ENCODE measurements at places on chromosomes 12 and 14.

- DNase-seq = no peak
Measured at GRCh38 chr12:59010118-59010517, 89.8 kb upstream of the LRIG3 start.

DNA sequence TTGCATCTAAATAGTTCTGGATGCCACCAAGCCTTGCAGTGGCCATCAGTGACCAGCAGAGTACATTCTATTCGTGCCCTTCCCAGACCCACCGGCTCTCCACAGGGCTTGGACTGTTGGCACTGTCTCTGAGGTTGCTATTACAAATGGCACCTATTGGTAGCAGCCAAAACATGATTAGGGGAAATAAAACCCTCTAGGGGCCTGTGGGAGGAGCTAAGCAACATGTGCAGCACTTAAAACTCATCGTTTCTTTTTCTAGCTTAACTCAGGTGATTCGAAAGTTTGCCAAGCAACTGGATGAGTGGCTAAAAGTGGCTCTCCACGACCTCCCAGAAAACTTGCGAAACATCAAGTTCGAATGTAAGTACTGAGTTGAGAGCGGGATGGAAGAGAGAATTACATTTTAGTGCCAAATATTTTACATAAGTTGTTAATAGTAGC lies 65.4 kb upstream of the RIC8B start:
- DNase-seq = no peak

DNA sequence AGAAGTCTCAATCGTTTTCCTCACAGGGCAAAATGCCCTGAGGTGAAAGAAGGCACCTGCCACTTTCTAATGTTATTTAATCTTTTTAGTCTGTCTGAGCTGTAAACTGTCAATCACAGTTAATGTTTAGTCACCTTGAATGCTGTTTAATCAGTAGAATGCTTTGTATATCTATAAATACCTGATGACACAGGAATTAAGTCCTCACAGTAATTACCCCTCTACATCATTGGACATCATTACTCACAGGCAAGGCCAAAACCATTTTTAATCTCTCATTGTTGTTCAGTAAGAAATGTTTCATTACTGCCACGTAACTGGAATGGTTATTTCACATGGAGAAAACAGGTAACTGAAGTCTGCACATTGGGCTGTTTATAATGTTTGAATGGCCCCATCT lies 178.8 kb downstream of the EXOC5 start:
- no peak for DNase-seq

DNA sequence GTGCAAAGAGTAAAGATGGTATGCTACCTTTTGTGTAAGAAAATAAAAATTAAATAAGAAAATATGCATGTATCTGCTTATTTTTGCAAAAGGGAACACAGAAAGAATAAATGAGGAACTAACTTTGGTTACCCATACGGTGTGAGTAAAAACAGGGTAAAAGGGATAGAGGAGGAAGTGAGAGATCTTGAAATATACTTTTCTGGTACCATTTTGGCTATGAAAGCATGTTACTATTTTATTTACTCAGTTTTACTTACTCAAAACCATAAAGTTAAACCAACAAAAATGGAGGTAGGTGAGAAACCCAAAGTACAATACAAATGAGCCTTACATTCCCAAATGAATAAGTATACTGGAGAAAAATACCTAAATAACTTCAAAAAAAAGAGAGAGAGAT lies 122.0 kb upstream of the EGLN3 start:
- DNase-seq = no peak

DNA sequence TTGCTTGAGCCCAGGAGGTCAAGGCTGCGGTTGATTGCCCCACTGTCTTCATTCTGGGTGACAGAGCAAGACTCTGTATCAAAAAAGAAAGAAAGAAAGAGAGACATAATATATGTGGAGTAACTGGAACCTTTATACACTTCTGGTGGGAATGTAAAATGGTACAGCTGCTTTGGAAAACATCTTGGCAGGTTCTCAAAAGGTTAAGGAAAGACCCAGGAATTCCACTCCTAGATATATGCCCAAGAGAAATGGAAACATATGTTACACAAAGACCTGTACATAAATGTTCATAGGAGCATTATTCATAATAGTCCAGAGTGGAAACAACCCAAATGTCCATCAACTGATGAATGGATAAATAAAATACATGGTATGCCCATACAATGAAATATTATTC lies 7.2 kb downstream of the RBMS2 start:
- no peak for DNase-seq

DNA sequence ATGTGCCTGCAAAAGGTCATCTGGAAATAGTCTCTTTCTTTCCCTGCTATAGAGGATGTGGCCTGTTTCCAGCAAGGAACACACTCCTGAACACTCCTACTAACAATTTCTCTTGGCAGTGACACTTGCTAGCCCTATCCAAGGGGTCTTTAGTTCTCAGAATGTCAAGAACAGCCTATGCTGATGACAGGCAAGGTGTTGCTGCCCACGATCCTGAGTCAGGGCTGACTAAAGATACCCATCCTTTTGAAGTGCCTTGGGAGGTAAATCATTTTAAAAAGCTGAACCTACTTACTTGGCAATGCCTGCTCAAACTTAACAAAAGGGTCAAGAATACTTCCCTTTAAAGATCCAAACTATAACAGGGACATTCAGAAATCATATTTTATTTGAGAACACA lies 1146.4 kb downstream of the VRK1 start:
- no peak for DNase-seq

GRCh38 chr12:122858591-122859302 lies 23.5 kb downstream of the HIP1R start:
- no peak for DNase-seq

Measured in AG08395 (cell line).